ENCODE measurements at places on chromosomes 13 and 19.
A peak's percentile ranks its signal among the peaks of the same experiment; 100 is the strongest.

DNA sequence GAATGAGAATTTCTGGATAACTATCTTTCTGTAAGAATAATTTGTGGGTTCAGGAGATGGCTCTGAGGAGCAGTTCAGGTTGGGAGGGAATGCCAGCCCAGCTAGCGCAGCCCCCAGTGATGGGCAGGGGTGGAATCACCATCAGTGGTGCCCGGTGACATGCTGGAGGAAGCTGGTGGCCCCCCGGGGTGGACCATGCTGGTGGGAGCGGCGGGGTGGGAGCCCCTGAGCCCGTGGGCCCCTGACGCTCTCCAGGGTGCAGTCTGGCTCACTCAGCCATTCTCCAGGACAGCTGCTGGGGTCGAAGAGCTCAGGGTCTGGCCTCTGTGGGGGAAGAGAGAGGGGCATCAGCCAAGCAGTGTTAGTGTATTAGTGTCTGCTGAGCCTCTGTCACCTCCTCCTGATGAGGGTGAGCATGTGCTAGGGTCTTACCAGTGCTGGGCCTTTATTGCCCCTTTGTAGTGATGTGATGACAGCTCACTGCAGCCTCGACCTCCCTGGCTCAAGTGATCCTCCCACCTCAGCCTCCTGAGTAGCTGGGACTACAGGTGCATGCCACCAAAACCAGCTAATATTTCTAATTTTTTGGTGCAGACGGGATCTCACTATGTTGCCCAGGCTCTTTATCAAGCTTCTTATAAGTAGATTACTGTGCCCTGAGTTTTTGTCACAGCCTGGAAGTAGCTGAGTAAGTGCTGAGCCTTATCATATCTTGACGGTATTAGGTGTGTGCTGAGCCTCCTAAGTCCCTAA is 10.4 kb downstream of the HIPK4 start:
- no peak for DNase-seq

DNA sequence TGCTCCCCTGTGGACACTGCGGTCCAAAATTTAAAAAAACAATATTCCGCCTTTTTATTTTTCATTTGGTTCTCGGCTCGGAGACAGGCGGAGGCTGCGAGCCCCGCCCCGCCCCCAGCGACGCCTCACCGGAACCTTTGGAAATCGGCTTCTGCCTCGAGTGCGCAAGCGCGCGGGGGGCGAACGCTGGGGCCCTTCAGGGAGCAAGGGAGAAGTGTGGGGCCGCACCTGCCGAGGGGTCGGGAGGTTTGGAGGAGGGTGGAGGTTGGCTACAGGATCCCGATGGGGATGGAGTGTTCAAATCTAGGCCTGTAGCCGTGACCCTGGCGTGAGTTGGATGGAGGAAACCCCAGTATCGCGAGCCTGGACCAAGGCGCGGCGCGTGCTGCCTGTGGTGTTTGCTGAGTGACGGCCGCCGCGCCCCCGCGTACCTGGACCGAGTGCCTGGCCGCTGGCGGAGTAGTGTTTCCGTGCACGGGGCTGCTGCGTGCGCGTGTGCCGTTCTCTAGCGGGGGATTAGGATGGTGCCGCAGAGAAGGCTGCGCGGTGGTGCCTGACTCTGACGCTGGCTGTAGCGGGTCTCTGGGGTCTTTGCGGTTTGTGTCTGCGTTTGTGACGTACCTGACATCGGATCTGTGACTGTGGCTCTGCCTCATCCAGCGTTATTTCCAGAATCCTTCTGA is 565 bp upstream of the ZFP30 start:
- peak; percentile 93 for DNase-seq

- no peak for DNase-seq
Observed at GRCh38 chr13:76223565-76223964, 587.4 kb downstream of the LMO7 start.

DNA sequence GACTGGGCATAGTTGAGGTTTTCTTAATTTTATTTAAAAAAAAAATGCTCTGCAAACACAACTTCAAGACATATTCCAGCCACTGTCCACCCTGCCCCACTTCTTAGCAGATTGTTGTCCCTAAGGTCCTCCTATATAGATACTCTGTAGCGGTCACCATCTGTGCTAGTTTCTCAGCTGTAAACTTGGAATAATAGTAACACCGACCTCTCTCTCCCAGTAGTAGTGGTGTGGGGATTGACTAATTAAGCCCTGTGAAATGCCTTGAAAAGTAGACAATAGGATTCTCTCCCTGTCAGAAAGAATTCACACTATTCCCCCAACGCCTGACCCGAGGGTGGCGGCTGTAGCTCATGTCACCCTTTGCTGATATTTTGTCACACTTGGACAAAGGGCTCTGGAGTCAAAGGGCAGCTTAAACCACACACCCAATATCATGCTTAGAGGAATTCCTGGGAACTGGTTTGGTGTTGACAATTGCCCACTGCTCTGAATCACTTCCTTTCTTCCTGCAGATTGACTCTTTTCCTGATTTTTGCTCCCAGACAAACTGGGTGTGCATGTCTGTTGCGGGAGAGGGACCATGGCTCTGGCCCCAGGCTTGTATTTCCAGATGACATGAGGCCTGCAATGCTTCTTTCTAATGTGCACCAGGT is 9.2 kb upstream of the SERP2 start:
- no peak for DNase-seq

DNA sequence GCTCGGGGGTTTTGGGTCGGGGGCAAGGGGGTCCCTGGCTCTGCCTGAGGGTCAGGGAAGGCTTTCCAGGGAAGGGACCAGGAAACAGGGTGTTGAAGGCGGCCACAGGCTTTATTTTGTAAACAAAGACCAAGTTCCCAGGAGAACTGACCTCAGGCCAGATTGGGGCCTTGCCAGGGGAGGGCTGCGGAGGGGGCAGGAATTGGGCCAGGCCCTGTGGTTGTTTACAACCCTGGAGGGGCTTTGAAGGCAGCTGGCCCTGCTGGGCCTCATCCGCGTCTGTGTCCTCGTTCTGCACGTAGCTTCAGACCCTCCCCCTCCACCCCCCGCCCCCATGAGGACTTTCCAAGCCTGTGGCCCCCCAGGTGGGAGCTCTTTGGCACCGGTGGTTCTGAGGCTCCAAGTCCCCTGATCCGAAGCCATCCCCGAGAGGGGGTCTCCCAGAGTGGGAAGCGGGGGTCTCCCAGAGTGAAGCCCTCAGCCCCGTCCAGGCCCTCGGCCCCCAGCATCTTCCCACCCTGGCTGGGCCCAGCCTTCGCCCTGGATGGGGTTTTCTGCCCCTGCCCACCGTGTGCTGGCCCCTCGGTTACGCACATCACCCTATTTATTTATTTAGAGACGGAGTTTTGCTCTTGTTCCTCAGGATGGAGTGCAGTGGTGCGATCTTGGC is 13.5 kb upstream of the BSG start:
- peak; percentile 82 for DNase-seq

DNA sequence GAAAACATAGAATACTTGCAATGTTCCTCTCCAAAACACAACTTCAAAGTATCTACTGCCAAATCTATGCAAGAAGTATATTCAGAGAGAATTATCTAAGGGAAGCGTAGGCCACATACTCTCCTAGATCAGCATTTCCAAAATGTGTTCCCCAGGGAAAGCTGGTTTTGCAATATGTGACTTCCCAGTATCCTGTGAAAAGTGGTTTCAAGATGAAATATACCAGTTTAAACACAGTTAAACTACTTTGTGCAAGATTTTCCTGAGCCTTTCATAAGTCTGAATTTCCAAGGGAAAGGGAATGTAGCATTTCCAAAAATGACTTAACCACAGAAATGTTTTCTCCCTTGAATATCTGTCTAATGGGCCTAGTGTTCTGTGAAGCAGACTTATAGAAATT is 7.6 kb downstream of the STARD13 start:
- no peak for DNase-seq
